GM06990 (cell line): ENCODE measurements at places on chromosomes 2 and 18.
A peak's percentile ranks its signal among the peaks of the same experiment; 100 is the strongest.

DNA sequence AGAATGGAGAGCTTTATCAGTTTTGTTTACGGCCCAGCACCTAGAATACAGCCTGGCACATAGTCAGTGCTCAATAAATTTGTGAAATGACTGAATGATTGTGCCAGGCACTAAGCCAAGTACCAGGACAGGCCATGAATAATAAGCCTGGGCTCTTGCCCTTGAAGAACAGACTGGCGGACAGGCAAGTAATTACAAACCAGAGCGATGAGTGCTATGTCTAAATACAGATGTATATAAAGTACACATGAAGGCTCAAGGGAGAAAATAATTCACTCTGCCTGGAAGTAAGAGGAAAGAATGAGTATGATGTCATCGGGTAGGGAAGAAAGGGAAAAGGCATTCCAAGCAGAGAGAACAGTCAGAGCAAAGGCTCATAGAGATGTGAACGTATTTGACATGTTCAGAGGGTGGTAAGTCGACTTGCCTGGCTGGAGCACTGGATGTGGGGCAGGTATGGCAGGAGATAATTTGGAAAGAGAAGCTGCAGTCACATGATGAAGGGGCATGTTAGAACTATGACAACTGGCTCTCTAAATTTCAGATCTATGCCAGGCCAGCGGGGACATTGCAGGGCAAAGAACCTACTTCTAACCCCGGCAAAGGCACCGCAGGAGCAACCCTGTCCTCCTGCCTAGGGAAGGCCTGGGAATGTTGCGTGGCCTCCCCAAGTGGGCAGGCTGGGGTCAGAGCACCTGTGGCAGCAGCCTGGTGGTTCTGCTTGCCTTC lies 119.1 kb upstream of the STPG4 start:
- no peak for DNase-seq

- no peak for DNase-seq
These were observed 12.6 kb downstream of the CNDP1 start for GRCh38 chr18:74546751-74547530.

DNA sequence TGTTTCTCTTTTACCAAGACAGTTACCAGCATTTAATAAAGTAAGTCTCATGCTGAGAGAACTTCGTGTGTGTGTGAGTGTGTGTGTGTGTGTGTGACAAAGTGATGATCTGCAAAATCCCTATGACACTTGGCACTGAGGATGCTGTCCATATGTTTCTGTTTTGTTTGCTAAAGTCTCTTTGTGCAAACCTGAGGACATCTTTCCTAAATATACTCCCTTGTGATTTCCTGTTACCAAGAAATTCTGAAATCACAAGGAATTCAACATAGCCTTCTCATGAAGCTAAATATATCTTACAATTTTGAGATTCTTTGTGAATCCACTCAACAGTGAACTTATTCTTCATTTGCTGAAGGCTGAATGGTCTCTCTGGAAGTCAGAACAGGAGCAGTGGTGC lies 1359.7 kb upstream of the NRXN1 start:
- DNase-seq, result no peak

DNA sequence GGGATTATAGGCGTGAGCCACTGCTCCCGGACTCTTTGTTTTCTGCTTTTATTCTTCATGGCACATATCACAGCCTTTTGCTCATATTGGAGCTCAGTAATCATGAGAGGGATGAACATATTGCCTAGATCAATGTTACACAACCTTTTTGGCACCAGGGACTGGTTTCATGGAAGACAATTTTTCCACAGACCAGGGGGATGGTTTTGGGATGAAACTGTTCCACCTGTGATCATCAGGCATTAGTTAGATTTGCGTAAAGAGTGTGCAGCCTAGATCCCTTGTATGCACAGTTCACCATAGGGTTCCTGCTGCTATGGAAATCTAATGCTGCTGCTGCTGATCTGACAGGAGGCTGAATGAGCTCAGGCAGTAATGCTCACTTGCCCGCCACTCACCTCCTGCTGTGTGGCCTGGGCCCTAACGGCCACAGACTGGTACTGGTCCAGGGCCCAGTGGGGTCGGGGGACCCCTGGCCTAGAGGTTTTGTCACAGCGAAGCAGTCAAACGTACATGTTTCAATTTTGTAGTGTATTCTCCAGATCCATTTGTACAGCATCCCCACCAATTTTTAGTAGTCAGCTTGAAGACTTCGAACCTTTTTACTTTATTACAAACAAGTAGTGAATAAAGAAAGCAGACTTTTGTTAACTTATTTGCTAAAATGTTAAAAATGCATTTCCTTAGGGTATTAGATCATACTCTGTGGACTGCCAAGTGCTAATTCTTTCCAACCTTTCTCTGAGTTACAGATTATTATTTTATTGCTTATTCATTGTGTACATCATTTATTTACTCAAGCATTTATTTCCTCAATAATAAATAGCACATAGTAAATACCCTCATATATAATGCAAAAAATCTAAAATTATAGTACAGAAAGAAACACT lies 6.2 kb downstream of the DAW1 start:
- DNase-seq, result no peak

GRCh38 chr18:23578067-23578701 lies 8.1 kb downstream of the NPC1 start:
- DNase-seq, result no peak

DNA sequence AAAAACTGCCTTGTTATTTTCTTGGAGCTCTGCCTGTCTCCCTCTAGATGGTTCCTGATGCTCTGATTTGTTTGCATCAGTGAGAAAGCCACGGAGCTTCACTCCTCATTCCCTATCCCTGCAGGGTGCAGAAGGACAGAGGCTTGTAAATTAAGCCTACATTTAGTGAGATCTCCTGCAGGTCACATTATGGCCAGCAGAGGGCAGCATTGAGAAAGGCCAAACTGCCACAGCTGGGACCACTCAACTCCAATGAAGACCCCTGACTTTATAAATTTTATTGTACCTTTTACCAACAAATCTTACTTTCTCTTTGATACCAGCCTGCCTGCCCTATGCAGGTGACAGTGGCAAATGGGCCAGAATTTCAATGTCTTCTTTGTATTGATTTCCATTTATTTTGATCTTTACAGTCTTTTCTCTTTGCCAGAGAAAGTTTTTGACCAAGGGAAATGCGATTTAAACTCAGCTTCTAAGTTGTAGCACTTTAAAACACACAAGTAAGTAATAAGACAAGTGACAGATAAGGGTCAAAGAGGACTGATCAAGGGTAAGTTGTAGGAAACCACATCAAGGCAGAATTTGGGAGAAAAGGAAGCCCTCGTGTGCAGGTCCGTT lies 1029.1 kb upstream of the KLHL29 start:
- no peak for DNase-seq

- no peak for DNase-seq
These were observed 265.4 kb upstream of the TFPI start for GRCh38 chr2:187819624-187820023.

- DNase-seq, result no peak
These were observed 36.9 kb upstream of the NT5C1B start for GRCh38 chr2:18626256-18626668.

DNA sequence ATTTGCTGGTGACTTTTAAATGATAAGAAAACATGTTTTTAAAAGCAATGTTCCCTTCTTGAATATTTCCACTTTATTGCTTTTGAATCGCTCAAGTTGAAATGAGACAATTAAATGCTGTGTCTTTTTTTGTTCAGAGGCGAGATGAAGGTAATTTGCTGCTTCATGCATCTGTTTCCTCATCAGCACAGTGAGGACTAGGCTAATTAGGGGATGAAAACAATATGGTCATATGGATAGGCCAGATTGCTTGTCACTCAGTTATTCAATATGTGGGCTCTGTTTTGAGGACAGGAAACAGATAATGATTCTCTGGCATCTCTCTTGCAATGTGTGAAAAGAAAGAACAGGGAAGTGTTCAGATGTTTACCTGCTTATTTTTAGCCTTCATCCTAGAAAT lies 61.0 kb downstream of the ERBB4 start:
- no peak for DNase-seq

- no peak for DNase-seq
These were observed 16.1 kb upstream of the ARL5A start for GRCh38 chr2:151844211-151844896.

DNA sequence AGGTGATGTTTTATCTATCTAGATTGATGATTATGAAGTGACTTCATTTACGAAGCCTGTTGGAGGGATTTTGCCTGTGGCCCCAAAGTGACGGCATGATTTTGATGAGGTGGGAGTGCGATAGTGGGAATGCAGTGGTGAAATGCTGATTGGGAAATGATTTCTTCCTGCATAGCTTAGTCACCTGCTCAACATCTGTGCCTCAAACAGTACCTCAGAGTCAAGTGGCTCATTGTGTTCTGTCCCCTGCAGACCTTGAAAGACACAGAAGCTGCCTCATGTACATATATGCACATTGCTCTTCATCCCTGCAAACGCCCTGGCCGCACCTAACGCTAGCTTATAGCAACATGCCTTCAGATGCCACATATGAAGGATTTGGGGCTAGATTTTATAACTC lies 201.2 kb downstream of the TPGS2 start:
- DNase-seq, result no peak

- no peak for DNase-seq
These were observed 6.5 kb downstream of the MAP4K4 start for GRCh38 chr2:101704046-101704466.

DNA sequence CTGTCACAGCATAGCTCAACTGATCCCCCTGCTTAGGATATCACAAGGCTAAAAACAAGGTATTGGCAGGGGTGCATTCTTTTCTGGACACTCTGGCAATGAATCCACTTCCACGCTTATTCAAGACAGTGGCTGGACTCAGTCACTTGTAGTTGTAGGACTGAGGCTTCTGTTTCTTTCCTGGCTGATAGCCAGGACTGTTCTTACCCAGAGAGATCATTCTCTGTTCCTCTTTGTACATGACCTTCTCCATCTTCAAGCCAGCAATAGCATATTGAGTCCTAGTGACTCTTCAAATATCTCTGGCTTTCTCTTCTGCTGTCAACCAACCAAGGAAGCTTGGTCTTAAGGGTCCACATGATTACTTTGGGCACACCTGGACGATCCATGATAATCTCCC lies 241.3 kb downstream of the RBM43 start:
- no peak for DNase-seq

DNA sequence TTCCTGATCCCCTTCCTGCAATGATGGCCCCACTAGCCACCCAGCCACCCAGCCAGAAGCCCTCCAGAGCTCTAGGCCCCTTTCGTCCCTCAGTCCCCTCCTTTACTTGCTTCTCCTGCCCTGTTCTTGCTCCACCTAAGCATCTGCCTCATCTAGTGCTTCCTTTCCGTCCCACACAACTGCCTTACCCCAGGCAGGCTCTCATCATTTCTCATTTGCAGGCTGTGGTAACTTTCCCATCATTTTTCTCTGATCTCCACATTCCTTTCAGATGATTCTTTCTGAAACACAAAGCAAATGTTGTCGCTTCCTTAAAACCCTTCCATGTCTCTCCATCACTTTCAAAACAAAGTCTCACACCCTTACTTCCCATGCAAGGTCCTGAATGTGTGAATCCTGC lies 459.8 kb downstream of the METTL4 start:
- no peak for DNase-seq

- DNase-seq, result peak; percentile 88
These were observed 1.6 kb downstream of the SPRED2 start for GRCh38 chr2:65430603-65431420.

DNA sequence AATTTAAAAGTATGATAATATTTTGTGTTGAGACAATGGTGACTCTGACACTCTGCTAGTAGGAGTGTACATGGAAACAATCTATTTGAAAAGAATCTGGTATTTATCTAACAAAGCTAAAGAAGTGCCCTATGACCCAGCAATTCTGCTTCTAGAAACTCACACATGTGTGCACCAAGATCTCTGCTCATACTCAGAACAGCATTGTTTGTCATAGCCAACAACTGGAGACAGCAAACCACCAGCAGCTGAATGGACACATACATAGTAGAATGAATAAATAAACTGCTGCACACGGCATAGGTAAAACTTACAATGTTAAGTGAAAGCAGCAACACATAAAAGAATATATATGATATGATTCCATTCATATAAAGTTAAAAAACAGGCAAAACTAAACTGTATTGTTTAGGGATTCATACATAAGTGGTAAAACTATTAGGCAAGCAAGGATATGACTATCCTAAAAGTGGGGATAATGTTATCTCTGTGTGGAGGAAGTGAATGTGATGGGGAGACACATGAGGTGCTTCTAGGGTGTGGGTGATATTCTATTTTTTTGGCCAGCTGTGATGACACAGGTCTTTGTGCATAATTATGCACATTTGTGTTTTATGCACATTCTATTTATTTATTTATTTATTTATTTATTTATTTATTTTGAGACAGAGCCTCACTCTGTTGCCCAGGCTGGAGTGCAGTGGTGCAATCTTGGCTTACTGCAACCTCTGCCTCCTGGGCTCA lies 71.1 kb downstream of the RFTN2 start:
- DNase-seq, result no peak

GRCh38 chr2:167052825-167053224 lies 164.5 kb downstream of the XIRP2 start:
- no peak for DNase-seq

- DNase-seq, result no peak
These were observed 304.1 kb upstream of the FAM98A start for GRCh38 chr2:33903215-33903614.

DNA sequence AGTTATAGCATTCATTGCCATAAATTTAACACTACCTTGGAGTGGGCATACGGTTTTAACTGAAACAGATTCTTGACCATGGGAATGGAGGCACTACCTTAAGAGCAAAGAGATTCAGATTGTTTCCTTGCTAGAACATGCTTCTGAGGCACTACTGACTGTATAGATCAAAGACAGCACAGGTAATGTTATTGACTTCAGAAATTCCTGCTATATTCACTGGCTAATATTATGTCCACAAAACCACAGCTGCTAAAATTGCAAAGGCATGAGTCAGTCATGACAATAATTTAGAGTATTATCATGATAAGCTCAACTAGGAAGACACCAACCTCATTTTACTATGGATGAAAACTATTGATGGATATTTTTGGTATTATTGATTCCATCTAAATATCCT lies 39.4 kb downstream of the SLC8A1 start:
- no peak for DNase-seq

DNA sequence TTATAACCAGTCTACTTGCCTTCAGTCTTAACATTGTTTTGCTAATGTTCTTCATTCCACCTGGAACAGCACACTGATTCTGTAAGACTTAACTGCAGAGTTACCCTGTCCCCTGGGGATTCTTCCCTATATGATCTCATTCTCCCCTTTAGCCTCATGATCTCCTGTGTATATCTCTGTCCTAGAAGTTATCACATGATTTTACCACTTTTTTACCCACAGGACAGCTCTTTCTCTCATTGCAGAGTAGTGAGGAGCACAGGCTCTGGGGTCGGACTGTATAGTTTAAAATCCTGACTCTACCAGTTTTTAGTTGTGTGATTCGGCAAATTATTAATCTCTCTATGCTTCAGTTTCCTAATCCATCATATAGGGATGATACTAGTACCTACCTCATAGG lies 14.2 kb upstream of the EXOC6B start:
- no peak for DNase-seq

DNA sequence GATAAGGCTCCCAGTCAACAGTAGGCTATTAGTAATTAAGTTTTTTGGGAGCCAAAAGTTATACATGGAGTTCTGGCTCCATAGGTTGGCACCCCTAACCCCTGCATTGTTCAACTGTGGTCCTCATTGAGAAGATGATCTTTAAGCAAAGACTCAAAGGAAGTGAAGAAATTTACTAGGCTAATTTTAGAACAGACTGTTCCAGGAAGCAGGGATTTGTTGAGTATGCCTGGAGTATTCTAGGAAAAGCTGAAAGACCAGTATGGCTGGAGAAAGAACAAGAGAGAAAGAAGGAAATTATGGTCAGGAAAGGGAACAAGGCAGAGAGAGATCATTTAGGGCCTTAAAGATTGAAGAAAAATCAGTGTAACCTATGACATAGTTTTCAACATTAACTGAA lies 125.1 kb downstream of the PMAIP1 start:
- DNase-seq, result no peak

- peak; percentile 26 for DNase-seq
These were observed 44.2 kb downstream of the SP140 start for GRCh38 chr2:230269715-230270114.
